SK-MEL-5 (cell line): ENCODE measurements at places on chromosomes 16 and 17. TPM values are rescaled to one million over a fixed set of nuclear protein-coding genes. Genes with fewer than 3 reads are reported as not detected.

Gene DHRS7C
- not detected in 2 replicates for total RNA-seq

Gene TSNAXIP1
- total RNA-seq = 0.26 and 0.35 TPM in 2 replicates

DNA sequence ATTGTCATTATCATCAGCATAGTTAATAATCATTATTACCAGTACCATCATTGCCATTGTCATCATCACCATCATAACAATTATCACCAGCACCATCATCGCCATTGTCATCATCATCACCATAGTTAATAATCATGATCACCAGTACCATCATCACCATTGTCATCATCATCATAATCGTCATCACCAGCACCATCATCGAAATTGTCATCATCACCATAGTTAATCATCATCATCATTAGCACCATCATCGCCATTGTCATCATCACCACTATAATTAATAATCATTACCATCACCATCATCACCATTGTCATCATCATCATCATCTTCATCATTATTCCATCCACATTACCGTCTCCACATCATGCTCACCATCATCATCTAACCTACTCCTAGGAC lies 13.5 kb downstream of the PDILT start:
- no peak for DNase-seq

DNA sequence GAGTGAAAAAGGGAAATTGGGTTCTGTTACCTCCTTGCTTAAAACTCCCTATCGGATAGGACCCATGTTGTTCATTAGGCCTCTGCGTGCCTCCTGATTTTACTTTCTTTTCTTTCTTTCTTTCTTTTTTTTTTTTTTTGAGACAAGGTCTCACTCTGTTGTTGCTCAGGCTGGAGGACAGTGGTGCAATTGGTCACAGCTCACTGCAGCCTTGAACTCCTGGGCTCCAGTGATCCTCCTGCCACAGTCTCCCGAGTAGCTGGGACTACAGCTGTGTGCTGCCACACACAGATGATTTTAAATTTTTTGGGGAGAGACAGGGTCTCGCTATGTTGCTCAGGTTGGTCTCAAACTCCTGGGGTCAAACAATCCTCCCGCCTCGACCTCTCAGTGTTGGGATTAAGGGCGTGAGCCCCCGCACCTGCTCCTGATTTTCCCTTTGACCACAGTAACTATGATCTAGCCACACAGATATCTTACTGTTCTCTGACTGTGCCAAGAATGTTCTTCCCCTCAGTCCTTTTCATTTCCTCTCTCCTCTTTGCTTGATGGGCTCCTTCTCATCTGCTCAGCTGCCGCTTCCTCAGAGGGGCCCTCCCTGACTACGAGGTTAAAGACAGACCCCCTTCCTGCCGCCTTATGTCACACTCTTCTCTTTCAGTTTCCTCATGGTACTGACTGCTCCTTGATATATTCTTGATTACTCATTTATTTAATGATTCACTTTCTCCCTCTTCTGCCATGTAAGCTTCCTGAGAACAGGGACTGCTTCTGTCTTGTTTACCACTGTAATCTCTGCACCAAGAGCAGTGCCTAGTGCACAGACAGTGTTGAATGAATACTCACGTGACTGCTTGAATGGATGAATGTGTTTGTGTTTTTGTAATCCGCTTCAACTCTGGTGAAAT lies 44.3 kb downstream of the LCMT1 start:
- DNase-seq = no peak

DNA sequence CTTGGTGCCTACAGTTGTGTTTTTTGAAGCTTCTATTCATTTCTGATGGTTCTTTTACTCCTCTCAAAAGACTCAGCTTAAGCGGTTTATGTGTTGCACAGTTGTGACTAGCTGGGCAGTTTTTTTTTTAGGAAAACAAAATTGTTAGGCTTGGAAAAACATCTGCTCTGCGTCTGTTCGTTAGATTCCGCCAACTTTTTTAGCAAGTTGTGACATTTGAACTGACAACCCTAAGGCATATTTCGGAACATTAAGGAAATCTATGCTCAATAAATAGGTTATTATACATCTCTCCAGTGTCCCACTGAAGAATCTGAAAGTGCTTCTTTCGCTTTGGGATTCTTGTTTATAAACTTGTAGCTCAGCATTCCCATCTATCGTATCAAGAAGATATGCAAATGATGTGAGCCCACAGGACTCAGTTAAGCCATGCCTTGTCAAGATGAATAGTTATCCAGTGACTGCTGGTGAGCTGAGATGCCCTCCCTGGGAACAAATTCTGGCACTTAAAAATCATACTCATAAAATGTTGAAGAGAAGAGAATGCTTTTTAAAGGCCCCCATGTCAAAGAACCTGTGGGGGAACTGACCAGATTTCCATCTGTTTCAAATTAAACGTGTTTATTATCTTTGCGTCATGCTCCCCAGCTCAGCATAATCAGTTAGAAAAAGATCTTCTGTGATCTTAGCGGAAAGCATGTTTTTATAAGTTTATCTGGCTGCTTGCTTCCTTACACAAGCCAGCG lies 109.0 kb upstream of the FAM20A start:
- DNase-seq = no peak

- no peak for DNase-seq
Measured at GRCh38 chr17:11140501-11140900, 100.5 kb upstream of the SHISA6 start.
